ENCODE measurements at places on chromosomes 11 and 22.

DNA sequence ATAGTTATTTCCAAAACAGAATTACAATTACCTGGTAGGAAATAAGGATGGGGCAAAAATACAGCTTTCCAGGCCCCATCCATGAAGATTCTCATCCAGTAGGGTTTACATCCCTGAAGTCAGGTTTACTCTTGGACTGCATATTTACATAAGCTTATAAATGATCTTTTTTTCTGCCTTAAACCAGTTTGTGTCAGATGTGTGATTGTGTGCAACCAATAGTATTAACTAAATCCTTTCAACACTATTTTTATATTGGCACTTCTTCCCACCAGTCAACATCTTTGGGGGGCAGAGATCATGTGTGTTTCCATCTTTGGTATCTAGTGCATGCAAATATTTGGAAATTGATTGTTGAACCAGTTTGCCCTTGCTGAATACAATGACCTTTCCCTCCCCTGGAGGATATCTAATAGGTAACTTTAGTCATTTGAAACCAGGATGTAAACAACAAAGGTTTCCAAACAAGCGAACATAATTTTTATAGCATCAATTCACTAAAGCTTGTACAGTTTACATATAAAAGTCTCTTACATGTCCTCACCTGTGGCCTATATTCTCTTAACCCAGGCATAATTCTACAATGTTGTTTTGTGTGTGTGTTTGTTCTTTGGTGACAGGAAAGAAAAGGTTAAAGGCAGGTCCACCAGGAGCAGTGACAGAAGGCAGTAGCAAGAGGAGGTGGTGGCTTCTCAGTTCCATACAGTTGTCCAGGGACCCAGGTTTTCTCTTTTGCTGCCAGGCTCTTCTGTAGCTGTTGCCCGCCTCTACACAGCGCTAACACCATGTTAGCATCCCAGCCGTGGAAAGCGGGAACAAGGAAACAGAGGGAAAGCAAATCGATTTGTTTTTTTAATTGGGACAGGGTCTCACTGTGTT is 1.7 kb upstream of the ME3 start:
- no peak for DNase-seq

DNA sequence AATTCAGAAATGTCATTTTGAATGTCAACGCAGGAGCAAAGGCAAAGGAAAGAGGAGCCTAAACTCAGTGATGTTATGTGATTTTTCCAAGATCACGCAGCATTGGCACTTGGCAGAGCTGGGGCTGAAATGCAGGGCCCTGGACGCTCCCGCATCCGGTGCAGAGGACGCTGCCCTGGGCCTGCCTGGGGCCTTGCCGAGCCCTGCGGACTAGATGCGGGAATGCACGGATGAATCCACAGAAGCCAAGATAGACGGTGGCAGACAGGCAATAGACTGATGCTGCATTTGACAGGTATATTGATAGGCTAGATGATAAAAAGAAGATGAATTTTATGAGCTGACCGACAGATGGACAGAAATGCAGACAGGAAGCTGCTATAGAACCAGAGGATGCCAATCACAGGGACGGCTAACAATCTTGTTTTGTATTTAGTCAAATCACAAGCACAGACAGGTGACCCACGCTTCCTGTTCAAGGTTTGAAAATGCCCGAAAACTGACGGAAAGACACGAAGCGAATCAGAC is 696 bp upstream of the MARK2 start:
- no peak for DNase-seq

GRCh38 chr22:28800308-28801041 is at the start of gene XBP1:
TSS of gene XBP1 (minus strand) at chr22:28800569.
- DNase-seq: peak; percentile 98

- DNase-seq: peak; percentile 35
Observed at GRCh38 chr11:105298630-105299029, 159.1 kb upstream of the CARD18 start.

DNA sequence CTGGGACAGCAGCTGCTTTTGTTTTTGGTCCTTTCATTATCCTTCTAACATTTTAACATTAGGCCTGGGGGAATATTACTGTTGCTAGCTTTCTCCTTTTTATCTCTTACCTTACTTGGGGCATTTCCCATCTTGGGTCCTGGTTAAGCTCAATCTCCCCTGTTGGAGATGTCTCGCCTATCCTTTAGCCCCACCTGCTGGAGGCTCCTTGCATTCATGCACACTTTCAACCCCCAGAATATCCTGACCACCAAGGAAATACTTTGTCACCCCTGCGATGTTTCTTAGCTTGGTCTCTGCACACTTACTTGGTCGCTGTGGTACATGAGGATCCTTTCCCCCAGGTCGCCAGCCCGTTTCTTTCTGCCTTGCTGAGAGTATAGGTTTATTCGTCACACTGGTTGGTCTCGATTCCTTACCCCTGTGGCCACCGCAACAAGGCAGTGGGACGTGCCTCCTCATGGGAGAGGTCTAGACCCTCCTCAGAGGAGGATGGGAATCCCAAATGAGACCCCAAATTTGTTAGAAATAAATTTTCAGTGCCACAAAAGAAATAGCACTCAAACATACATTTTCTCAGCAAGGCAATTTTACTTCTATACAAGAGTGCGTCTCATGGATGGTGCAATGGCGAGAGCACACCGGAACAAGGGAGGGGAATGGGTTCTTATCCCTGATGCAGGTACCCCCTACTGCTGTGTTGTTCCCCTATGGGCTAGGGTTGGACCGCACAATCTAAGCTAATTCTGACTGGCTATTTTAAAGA is 5.4 kb upstream of the TXN2 start:
- peak; percentile 65 for DNase-seq

- no peak for DNase-seq
Observed at GRCh38 chr11:32779136-32779535, 15.3 kb downstream of the CCDC73 start.

GRCh38 chr11:17263769-17264168 is 12.8 kb upstream of the NUCB2 start:
- peak; percentile 19 for DNase-seq

DNA sequence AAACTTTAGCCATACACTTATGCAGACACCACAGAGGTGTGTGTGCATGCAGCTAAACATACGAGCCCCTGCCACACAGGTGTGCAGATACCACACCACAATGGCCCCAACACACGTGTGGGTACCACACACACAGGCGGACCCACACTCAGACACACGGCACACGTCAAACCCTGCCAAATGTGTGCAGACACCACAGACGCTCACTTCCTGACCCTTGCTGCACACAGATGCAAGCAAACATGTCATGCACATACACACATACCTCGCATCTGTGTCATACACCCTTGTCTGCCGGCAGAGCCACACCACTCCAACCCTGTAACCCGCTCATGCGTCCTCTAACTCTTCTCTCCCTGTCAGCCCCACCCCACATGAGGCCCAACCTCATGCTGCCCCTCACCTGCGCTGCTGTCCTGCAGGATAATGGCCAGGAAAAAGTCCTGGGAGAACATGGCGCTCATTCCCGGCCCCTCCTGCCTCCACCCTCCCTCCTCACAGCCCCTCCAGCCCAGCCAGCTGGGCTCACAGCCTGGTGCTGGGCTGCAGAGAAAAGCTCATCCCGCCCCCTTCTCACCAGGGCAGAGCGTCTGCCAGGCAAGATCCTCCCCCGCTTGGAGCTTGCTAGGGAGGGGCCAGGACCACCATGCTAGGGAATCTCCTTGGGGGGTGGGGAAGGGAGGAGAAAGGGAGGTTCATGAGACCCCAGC is 14.2 kb downstream of the SMPD1 start:
- peak; percentile 20 for DNase-seq

GRCh38 chr11:69843529-69843921 is 24.3 kb upstream of the FGF3 start:
- no peak for DNase-seq

DNA sequence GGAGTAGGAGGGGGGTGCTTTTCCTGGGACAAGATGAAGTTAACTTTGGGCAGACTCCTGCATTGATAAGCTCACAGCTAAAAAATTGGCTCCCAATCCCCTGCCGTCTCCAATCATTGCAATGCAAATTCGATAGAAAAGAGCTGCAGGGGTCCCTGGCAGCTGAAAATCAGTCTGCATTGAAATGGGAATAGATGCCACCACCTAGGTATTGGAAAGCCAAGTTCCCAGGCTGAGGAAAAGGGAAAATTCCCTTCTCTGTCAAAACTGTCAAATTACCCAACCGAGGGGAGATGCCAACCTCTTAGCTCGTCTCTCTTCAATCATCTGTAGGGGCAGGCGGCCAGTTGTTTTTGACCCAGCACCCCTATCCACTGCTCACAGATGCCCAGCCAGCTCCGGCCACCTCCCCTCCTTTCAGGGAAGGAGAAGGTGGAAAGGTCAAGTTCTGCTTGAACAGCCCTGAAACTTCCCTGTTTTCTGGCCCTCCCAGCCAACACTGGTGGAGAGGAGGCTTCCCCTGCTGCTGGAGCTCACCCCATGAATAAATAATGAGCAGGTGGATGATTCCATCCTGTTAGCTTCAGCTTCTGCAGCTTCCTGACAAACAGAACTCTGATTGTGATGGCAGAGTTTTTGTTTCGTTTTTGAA is 916.3 kb downstream of the TBC1D22A start:
- DNase-seq: no peak

- DNase-seq: peak; percentile 93
Observed at GRCh38 chr22:31630331-31631329, 31.4 kb downstream of the PISD start.

DNA sequence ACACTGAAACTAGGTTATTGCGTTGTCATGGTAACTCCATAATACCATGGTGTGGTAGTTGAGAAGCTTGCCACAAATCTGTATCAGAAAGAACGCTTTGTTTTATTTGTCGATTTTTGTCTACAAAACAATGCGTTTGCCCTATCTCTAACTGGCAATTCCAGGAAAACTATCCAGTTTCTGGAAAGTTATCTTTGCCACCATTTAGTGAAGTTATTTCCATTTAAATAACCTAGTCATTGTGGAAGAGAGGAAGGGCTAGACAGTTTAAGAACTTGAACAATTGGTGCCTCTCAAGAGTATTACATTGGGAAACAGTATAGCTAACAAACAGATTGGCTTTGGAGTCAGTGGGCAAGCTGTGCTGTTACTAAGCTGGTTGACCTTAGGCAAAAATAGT is 7.9 kb downstream of the HSD17B12 start:
- DNase-seq: no peak

DNA sequence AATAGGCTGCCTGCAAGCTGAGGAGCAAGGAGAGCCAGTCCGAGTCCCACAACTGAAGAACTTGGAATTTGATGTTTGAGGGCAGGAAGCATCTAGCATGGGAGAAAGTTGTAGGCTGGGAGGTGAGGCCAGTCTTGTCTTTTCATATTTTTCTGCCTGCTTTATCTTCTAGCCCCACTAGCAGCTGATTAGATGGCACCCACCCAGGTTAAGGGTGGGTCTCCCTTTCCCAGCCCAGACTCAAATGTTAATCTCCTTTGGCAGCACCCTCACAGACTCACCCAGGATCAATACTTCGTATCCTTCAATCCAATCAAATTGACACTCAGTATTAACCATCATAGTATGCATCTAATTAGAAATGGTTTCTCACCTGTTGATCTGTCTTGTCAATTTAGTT is 5.0 kb upstream of the COX8A start:
- DNase-seq: no peak

- DNase-seq: no peak
Observed at GRCh38 chr22:32222991-32223390, 18.1 kb upstream of the RFPL2 start.

GRCh38 chr11:118921121-118921928 is 4.4 kb downstream of the BCL9L start:
- peak; percentile 71 for DNase-seq

GRCh38 chr11:134360050-134360835 is 28.5 kb downstream of the GLB1L2 start:
- DNase-seq: peak; percentile 89

DNA sequence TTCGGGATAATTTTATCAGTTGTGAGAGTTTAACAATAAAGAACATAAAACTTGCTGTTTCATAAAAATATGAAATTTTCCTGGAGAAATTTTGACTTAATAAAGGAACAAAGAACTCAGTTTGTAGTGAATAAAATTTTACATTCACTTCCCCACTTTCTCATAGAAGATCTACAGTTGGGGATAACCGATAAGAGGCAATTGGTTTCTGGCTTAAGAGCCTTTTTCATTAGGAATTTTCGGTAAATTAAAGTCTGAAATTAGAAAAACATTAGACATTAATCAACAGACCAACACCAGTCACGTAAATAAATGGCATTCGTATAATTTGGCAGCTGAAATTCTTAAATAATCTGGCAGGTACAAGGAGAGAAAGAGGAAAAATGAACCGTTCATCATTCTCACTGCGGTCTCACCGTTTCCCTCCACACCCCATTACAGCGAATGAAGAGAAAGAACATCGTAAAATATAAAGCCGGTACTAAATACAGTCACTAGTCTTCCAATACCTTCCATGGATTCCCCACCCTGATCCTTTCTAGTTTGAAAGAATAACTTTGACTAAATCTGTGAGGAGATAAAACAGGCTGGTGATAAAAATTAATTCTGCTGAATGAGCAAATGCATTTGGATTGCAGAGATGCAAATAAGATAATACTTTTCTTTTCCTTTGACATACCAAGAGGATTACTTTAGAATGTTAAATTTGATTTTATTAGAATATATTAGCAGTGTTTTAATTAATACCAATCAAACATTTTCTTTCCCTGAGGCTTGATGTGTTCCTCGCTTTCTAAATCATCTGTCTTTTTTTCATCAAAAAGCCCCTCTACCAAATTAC is 19.5 kb downstream of the BLID start:
- no peak for DNase-seq

DNA sequence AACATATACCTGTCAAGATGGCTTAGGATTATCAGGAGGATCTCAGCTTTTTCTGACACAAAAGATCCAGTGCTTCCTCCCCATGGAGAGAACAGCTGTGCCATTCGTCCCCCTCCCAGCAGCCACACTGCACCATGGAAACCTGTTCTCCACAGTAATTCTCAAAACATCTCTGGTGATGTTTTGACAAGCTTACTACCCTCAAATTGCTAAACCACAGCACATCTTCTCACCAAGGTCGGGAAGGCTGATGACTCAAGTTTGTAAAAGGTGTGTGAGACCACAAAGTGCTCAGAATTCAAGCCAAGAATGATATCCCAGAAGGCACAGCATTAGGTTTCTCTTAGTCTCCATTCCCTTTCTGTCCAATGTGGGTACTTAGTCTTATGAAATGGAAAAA is 3.9 kb upstream of the RAB38 start:
- DNase-seq: peak; percentile 77

- no peak for DNase-seq
Observed at GRCh38 chr11:105821781-105822180, 200.3 kb downstream of the MSANTD4 start.

DNA sequence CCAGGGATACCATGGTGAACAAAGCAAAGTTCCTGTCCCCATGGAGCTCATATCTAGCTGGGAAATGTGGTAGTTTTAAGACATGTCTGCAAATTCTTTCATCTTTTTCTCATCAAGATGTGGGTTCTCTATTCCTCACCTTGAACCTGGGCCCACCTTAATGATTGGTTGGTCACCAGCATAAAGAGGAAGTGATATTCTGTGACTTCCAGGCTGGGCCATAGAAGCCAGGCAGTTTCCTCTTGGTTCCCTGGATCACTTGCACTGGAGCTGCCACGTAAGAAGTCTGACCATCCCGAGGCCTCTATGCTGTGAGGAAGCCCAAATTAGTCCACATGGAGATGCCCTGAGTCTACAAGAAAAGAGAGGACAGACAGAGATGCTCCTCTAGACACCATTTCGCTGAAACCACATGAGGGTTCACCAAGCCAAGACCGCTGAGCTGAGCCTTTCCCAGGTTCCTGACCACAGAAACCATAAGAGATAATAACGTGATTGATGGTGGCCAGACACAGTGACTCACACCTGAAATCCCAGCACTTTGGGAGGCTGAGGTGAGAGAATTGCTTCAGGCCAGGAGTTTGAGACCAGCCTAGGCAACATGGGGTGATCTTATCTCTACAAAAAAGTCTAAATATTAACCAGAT is 119.5 kb upstream of the ISX start:
- DNase-seq: peak; percentile 40
